Neural crest cell (in vitro differentiated cells): ENCODE measurements at places on chromosomes 4 and X. TPM values are rescaled to one million over a fixed set of nuclear protein-coding genes. Genes with fewer than 3 reads are reported as not detected.

- DNase-seq: no peak
Observed at GRCh38 chr4:7307394-7308099, 115.2 kb downstream of the SORCS2 start.

GRCh38 chrX:133981924-133982323, 3.5 kb downstream of the GPC3 start:
- no peak for DNase-seq

Gene MAP9
- 15.8 and 17.8 TPM in 2 replicates for total RNA-seq

DNA sequence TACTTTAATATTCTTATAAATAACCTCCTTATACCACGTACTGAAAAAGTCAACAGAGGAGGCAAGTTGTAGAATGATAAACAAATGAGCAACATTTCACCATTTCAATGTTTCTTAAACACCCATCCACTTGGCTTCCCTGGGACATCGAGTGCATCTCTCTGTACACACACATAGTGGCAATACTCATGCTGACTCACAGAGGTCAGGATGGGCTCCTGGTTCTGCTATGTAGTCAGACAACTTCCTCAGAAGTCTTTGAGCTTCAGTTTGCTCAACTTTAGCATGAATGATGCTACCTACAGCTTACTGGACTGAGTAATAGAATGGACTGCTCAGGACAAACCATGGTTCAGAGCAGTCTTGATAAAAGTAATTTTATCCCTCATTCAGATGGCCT, 56.9 kb downstream of the MAD2L1 start:
- no peak for DNase-seq

- no peak for DNase-seq
Observed at GRCh38 chr4:147824316-147824715, 92.4 kb downstream of the ARHGAP10 start.

Gene PLK4
- 49.6 and 54.4 TPM in 2 replicates for total RNA-seq
